ENCODE measurements at places on chromosomes 7 and 10.
A peak's percentile ranks its signal among the peaks of the same experiment; 100 is the strongest.

GRCh38 chr7:95263785-95264362 lies 60.5 kb downstream of the PON1 start:
- no peak for DNase-seq

DNA sequence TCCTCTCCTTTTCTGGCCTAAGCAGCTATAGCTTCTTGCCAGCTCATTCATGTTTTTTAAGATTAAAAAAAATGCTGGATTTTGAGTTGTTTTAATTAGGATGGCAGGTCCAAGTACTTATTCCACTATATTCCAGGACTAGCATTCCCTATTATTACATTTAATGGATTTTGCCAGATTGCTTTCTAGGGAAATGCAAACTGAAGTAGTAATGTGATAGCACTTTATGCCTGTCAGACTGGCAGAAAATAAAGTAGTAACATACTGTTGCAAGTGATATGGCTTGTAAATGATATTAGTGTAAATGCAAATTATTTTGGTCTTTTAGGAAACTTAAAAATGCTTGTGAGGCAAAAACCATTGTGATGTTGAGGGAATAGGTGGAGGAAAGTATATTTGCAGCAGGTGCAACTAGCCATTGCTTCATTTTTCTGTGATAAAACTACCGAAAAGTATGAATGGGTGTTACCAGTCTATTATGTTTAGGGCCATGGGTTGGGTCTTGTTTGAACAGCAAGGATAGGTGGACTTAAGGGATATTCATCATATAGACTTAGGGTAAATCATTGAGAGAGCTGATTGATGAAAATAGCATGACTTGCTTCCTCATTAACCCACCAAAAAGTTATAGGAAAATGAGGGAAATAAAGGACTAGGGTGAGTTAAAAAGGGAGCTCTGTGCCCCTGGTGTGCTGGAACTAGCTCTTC lies 19.9 kb downstream of the ZNRF2 start:
- no peak for DNase-seq

DNA sequence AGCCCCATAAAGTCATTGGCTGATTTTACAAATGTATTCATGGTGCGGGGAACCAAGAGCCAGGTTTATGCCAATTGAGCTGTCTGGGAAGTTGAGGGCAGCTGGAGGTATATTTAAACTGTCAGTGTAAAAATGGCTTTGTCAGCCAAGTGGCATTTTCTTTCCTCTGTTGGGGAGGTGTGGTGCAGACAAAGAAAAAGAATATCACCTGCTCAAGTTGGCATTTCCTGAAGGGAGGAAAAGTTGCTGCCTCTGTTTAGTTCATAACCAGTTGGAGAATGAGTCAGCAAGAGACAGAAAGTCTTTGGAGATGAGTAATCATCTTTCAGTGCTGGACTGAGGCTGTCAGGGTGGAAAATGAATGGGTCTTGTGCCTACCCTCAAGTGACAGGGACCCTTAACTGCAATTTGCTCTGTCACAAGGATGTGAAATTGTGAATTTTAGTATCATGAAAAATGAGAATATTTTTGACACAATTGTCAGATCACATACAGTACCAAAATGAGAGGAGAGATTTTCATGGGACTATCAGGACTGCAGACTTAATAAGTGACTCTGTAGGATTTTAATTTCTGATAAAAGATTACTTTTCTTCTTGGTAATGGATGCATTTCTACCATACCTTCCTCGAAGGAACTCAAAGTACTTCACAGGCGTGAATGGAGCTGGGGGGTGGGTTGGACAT lies 137.3 kb downstream of the ANLN start:
- no peak for DNase-seq

- DNase-seq, result no peak
Measured at GRCh38 chr10:20593649-20594048, 303.5 kb downstream of the NEBL start.

GRCh38 chr7:132575982-132576720 lies at the start of gene PLXNA4:
TSS of gene PLXNA4 (minus strand) at chr7:132576470. CDS start at chr7:132508693, 67,777 bp downstream.
- peak; percentile 5 for DNase-seq

DNA sequence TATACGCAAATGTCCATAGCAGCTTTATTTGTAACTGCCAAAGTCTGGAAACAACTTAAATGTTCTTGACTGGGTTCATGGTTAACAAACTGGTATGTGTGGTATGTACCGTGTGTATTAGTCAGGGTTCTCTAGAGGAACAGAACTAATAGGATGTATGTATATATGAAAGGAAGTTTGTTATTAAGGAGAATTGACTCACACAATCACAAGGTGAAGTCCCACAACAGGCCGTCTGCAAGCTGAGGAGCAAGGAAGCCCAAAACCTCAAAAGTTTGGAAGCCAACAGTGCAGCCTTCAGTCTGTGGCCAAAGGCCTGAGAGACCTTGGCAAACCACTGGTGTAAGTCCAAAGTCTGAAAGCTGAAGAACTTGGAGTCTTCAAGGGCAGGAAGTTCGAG lies 66.8 kb downstream of the TMEM168 start:
- DNase-seq, result no peak

DNA sequence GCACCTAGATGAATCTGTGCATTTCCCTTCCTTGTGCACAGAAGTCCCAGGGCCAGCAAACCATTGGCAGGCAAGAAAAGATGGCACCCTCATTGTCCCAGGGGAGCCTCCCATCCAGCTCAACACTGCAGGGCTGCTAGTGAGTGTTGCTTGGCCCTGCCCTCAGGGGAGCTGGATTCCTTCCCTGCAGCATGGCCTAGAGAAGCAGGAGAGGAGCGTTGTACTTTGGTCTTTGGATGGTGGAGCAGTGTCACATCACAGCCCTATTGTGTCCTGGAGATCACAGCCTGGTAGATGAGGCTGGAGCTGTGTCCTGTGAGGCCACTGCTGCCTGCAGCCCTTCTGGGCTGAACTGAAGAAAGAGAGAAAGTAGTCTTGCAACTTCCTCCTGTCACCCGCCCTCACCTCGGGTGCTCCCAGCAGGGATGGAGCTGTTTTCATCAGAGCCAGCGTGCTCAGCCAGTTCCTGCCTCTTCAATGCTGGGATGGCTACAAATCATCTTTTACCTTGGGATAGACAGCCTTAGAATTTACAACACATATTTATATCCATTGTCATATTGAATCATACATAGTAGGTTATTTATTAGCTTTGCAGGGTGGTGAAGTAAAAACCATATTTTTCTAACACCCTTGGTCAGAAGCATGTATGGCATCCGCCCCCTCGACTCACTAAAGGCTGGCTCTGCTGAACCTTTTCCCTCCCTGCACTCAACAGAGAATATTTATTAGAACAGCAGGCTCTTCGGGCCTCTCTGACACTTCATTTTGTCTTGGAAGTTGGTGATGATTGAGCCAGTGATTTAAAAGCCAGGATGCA lies 43.1 kb upstream of the FAM180A start:
- no peak for DNase-seq

DNA sequence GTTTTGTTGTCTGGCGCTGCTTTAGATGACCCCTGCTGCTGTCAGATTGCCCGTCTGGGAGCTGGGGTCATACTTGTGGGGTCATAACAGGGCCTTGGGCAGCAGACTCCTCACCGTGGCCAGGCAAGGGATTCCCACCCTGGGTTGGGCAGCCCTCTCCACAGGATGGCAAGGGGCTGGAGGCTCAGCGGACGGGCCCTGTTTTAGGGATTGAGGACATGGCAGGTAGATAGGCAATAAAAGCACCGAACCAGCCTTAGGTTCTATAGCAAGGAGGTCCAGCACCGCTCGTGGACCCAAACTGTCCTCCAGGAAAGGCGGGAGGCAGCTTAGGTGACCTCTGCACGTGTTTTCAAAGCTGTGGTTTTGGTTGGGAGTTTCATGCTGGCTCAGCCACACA lies 60.0 kb downstream of the GRK5 start:
- no peak for DNase-seq

GRCh38 chr7:66296001-66296521 lies 90.9 kb downstream of the TPST1 start:
- no peak for DNase-seq

DNA sequence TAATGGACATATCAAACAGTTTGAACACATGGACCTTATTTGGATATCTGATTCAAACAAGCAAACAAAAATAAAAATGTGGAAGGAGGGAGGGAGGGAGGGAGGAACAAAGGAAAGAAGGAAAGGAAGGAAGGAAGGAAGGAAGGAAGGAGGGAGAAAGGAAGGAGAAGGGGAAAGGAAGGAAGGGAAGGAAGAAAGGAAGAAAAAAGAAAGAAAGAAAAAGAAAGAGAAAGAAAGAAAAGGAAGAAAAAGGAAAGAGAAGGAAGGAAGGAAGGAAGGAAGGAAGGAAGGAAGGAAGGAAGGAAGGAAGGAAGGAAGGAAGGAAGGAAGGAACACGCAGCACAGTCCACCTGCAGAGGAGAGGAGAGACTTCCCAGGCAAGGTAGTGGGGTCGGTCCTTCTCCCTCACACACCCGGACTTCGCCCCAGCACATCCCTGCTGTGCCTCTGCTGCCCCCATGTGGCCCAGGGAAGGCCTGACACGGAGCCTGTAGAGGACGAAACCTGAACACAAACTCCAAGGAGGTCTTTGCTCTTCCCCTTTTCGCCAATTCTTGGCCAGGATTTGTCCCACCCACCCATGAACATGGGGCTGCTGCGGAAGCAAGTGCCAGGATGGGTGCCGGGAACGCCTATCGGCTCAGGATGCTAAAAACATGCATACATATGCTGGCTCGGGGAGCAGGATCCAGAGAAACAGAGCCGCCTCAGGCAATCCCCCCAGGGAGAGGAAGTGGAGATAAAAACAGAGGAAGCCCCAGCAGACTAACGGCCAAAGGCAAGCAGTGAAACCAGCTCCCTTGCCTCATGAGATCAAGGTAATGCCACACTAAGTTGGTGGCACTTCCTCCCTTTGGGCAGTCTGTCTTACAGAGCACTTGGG lies 52.3 kb upstream of the DGKI start:
- DNase-seq, result peak; percentile 74

- DNase-seq, result no peak
Measured at GRCh38 chr10:45280113-45280760, 35.2 kb downstream of the OR13A1 start.

All from NCI-H146 (cell line).